ENCODE measurements at places on chromosomes 7 and 10.

- DNase-seq: no peak
Measured at GRCh38 chr7:28872226-28872625, 85.9 kb downstream of the TRIL start.

- DNase-seq: no peak
Measured at GRCh38 chr7:37372750-37373149, 75.9 kb downstream of the ELMO1 start.

GRCh38 chr7:151379534-151380198, 30.2 kb downstream of the WDR86 start:
- DNase-seq: no peak

GRCh38 chr10:89147256-89147655, 59.9 kb downstream of the CH25H start:
- DNase-seq: no peak

DNA sequence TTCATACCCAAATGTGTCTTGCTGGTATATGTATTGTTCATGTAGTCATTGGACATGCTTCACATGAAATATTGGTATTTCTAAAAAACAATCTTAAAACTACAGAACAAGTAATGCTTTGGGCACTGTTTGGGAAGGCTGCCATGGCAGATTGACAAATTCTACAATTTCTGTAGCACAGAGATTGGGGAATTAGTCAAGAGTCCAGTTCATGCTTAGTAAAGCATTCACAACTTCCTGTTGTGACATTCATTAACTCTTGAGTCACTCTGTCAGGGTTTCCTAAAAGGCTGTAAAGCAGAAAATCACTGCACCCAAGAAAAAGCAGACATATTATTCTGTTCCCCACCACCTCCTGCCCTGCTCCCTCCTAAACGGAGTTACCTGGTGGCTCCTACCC, 398.9 kb downstream of the PHTF2 start:
- DNase-seq: no peak

GRCh38 chr10:119768455-119769094, 42.7 kb downstream of the INPP5F start:
- no peak for DNase-seq

DNA sequence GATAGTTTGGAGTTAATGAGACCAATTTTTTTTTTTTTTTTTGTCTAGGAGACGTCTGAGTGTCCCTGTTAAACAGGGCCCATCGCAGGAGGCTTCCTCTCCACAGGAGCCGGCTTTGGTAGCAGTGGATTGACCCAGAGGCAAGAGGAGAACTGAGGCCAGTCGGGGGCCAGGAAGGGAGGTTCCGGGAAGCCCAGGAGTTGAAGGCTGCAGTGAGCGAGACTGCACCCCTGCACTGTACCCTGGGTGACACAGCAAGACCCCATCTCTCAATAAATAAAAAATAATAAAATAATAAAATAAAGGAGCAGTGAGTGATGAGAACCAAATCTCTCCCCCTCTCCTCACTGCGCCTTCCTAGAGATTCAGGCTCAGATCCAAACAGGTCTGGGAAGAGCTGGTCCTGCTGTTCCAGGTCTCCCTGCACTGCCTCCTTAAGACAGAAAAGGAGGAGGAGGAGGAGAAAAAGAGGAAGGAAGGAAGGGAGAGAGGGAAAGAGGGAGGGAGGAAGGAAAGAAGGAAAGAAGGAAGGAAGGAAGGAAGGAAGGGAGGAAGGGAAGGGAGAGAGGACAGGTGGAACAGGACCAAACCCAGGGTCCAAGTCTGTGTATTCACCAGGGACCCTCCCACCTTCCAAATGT, 3.5 kb downstream of the MNX1 start:
- no peak for DNase-seq

DNA sequence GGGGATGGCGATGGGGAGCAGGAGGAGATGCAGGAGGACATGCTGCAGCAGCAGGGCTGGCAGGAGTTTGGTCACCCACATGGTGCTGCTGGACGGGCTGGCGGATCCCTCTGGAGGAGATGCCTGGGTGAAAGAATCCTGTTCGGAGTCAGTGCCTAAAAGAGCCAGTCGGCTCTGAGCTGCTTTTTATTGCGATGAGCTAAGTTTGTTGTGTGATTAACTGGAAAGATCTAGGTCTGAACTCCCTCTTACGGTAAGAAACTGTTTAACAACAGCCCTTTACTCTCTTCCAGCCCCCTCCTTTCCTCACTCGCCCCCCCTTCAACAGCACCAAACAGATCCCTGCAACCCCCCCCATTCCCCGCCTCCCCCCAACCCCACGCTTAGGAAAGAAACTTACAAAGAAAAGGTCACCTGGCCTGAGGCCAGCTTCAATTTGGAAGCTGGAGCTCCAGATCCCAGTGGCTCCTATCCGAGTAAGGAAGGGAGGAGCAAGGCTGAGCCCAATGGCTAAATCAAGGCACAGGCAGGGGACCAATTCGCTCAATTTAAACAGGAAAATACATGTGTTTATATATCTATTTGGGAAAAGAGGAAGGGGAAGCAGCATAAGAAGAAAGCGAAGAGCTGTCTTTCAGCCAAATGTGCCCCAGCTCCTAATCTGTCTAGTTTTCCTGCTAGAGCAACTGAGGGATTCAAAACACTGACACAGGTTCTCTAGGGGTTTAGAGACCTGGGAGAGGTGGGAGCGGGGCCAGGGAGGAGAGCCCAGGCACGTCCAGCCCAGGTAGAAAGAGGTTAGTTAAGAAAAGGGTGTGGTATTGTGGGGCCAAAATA, at the start of gene HGF:
Gene HGF, minus strand, starts transcription at position 157 of the 837 bp plus-strand sequence. Its CDS starts 76 bp downstream, at position 81.
- no peak for DNase-seq

DNA sequence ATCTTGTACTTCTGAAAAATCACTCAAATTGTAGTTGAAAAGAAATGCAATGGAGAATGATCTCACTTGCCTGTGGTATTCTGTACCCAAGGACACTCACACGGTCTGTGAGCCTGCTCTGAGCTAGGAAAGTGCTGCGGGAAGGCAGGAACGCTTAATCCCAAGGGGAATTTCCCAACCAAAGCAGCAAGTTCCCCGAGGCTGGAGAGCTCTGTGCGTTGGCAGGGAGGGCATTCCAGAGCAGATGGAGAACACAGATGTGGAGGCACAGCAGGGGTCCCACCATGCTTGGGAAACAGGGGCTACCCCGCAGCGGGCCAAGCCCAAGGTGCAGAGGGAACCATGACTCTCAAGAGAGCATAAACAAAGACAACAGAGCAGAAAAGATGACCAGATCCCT, 13.6 kb downstream of the SVIL start:
- no peak for DNase-seq

DNA sequence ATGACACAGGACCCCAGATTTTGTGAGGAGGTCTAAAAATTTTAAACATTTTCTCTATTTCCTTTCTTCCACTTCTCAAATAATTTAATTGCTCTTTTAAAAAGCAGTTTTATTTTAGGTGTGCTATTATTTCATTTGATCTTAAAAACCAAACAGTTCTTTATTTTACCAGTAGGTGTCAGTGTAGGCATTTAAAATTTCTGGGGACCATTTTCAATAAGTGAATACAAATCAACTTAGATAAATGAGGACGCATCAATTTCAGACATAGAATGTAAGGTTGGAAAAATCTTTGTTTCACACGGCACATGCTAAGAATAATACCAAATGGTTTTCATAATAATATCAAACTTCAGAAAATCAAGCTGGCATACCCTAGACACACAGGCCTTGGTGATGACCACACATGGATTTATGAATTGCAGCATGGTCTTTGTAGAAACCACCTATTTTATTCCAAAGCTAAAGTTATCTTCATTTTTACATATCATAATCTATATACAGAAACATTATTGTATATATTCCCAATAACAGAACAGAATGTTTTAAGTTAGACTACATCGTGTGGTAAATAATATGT, 127.6 kb upstream of the SLC26A5 start:
- DNase-seq: no peak

GRCh38 chr7:29953726-29954347, 35.8 kb downstream of the SCRN1 start:
- DNase-seq: no peak

- DNase-seq: no peak
Measured at GRCh38 chr7:87934699-87935383, 790 bp downstream of the ADAM22 start.

GRCh38 chr7:42254217-42254616, 17.2 kb upstream of the GLI3 start:
- DNase-seq: no peak

DNA sequence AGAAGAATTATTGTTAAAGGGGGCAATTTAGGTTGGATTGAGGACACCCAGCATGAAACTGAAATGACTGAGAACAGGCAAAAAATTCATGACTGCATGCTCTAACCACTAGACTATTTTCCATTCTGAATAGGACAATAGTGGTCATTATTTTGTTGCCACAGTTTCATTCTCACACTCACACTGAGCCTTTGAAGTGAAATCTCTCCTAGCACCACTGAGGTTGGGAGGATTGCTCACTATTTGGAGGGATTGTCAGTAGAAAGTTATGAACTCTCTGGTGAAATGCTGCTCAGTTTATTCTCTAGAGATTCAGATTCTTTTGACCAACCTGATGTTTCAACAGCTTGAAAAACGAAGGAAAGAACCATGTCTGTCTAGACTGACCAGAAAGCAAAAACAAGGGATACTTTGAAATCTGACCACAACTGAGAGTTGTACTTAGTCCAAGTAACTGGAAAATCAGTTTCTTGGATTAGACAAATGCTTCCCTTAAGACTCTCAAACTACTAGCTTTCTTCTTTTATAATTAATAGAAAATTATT, 191.2 kb downstream of the DYNC1I1 start:
- DNase-seq: no peak

- DNase-seq: no peak
Measured at GRCh38 chr10:127492607-127493250, 56.4 kb upstream of the NPS start.

GRCh38 chr7:130669085-130669700, 645 bp upstream of the COPG2 start:
- peak; percentile 16 for DNase-seq

GRCh38 chr10:27504808-27505460, 830 bp downstream of the RAB18 start:
- DNase-seq: no peak

DNA sequence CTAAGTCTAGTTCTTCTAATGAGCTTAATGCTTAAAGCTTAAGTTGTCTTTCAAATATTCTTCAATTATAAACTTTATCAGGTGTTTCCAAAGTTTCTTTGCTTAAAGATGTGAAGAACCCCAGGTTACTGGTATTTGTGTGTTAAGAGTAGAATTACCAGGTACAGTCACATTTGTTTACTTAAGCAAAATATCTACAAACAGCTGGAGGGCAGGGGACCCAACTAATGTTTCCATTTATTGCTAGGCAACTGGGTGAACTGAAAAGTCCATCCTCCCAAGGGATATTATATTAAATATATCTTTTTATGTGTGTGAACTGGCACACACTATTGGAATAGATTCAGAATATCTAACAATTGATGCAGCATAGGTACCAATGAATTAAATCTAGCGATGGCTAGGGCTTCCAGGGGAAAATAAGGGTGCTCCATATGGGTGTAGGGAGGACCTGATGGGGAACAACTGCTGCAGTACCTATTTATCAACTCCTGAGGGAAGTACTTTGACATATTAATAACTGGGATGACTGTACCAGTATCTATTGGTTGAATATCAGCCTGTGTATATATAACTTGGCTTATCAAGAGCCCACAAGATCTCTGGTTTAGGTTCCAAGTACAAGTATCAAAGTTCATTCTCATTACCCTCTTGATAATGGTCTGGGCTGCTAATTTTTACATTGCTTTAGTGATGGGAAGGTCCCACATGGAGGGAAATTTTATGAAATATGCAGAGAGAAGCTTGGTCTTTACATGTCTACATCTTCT, 10.3 kb upstream of the AGR3 start:
- no peak for DNase-seq

DNA sequence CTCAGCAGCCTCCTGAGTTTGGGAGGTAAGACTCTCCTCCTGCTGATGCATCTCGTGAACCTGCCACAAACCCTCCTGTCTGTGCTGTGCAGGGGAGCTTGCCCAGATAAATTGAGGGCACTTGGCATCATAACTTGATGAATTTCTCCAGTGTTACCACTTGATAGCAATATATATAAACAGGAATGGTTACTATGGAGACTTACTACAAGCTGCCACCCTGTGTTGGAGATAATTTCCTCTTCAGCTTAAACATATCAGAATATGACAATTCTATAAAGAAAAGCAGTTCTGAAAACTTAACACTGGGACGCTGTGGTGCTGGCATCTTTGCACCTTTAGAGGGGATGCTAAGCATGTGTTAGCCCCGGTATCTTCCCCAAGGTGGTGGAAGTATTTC, 14.9 kb downstream of the PFKFB3 start:
- no peak for DNase-seq
